ENCODE measurements at places on chromosomes 2 and 18. TPM values are rescaled to one million over a fixed set of nuclear protein-coding genes. Genes with fewer than 3 reads are reported as not detected.

GULP1 gene
- 18.8 TPM for total RNA-seq

- peak; percentile 32 for DNase-seq
These were observed 38.9 kb upstream of the MGAT4A start for GRCh38 chr2:98769784-98770183.

GDF7 gene
- 0.40 TPM for total RNA-seq

DNA sequence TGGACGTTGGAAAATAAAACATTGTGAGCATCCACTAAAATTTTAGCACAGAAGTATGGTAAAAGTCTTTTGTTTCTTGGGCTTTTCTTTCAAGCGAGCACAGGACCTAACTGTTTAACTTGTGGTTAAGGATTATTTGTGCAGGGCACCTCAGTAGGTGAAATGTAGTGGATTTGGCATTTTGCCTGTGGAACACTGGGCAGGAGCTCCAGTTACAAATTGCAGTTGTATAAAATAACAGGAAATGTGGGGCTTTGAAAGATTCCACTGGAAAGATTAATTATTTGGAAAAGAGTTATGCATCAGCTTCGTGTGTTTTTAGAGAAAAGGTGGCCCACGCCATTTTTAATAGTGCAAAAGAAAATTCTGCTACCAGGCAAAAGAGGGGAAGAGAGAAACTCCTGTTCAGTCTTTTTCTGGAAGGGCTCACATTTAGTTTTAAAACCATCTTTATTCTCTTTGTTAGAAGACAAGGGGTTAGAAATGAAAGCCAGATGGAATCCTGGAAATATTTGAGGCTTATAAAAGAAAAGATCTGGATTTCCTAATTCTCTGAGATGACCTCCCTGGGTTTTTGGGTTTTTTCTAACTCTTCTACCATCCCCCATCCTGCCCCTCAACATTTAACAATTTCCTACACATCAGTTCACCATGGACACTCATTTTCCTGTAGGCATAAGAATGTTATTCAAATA lies 144.3 kb upstream of the SERTAD2 start:
- DNase-seq: no peak

DNA sequence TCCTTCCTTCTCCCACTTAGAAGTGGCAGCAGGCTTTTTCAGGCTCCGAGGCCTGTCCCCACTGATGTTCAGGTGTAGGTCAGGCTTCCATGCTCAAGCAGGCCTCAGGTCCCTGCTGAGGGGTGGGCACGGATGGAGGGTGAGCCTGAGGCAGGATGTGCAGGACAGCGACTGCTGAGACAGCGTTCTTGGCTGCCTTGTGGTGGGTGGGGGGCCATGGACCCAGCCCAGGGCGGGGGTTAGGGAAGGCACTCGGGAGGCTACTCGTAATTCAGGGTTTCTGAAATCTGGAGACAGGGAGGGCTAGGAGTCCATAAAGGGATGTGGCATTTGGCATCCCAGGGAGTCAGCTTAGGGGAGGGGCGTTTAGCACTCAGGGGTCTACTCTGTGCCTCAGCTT lies 30.3 kb downstream of the COLEC11 start:
- DNase-seq: peak; percentile 20

GRCh38 chr2:96264656-96265348 lies 995 bp downstream of the TMEM127 start:
- peak; percentile 64 for DNase-seq

DNA sequence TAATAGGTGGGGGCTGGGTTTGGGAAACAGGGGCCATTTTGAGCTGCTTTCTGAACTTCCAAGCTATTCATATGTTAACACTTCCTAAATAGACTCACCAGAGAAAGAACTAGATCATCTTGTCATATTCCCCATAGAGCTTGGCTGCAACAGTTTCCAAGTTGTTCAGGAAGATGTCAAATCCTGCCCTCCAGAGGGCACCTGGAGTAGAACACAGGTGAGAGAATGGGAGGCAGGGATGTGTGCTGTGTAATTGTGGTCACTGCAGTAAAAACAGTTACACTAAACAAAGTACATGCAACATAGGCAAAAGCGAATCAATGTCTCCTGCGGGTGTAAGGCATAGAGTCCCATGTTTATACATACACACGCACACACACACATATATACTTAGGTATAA lies 34.5 kb upstream of the LRRC30 start:
- DNase-seq: no peak

EMILIN1 gene
- total RNA-seq: 17.1 TPM

MYO5B gene
- total RNA-seq: 105 TPM

CTAGE1 gene
- not detected for total RNA-seq

DNA sequence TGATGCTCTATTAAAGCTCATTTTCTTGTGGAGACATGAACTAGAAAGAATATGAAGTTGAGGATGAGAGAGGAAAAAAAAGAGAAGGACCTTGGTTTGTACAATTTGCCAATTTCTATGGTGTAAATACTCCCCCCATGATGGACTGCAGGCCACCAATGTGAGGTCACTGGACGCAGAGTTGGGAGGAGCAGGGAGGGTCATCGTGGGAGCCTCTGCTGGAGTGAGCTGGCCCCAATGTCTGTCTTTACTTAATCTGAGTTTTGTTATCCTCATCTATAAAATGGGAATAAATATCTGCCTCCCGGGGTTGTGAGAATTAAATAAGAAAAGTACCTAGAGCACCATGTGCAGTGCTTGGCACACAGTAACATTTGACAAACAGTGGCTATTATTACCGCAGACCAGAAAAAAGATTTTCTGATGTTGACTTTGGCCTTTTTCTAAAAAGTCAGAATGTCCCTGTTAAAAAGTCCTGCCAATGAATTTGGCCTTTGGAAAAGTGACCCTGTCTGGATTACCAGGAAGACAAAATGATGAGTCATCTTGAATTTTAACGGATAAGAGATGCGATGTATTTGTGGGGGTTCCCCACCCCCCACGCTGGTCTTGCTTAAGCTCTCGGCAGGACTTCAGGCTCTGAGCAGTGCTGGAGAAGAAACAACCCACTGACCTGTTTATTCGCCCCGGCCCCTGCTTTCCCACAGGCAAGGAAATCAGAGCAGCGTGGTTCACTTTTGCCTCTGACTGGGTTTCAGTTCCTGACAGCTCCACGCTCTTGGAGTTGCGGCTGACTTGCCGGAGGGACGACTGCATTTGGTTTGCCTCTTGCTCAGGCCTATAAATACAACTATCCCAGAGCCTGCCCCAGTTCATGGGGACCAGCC lies 50.3 kb upstream of the FOSL2 start:
- DNase-seq: peak; percentile 49

GCA gene
- total RNA-seq: 25.6 TPM

KCNS3 gene
- total RNA-seq: 11.4 TPM

KCNIP3 gene
- 4.9 TPM for total RNA-seq

DAPL1 gene
- total RNA-seq: not detected

DNA sequence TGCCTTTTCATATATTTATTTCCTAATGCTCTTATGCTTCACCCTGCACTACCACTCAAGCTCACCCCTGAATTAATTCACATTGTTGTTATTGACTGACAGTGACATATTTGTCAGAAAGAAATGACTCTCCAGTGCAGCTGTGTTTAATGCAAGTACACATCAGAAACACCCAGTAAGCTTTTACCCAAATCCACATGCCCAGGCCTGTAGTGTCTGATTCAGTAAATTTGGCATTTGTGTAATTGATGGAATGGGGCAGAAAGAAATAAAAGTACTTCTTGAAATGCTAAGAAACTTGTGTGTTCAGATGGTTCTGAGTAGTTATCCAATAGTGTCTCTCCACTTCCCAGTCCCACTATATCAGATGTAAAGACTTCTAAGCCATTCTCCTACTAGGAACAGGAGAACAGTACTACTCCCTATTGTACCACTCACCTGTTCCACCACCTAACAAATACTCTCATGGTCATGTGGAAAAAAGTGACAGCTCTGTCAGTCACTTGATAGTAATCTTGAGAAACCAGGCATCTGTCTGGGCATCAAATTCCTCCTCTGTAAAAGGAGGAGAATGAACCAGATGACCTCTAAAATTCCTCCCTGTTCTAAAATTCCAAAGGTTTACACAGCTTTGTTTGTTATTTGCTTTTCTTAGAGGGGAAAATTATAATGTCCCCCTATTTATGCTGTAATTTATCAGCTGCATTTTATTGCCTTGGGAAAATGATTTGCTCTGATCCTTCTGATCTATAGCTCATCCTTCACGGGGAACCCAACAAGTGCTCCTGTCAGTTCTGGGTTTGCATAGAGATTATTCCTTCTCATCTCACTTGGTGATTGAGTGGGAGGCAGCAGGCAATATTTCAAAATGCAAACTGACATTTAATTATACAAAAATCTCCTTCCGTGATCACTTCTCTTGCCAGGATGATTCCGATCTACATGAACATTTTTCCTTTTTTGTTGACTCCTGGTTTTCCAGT lies 70.9 kb downstream of the ZNF385B start:
- no peak for DNase-seq

DNA sequence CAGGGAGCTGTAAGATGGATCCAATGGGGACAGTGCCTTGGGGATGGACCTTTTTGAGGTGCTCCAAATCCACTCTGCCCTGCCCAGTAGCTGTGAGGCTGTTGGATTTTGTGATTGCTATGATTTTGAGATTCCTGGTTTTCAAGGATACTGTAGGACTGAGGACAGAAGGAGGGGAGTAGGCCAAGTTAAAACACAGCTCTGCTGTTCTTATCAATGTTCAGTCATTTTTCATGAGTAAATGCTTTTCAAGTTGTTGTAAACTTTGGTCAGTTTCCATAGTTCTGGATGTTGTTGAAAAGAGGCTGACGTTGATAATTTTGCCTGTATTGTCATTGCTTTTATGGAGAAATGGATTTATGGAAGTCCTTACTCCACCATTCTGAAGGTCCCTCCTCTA lies 361.2 kb downstream of the ZNF516 start:
- DNase-seq: no peak

DNA sequence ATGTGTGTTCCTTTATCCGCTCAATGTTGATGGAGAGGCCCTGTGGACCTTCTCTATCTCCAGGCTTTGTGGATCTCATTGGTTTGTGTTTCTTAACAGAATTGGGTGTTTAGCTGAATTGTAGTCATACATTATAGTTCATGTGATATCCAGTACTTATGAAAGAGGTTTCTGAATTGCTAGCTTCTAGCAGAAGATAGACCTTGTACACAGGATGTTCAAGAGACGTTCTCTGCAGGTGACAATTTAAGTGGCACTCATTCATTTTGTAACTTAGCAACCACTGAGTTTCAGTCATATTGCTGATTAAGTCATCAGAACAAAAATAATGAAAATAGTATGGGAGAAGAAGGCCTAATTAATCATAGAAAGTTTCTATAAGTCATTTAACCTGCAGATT lies 279.2 kb downstream of the ALPK2 start:
- DNase-seq: no peak

GRCh38 chr2:48414640-48414979 lies 115.3 kb upstream of the STON1 start:
- DNase-seq: no peak

DNA sequence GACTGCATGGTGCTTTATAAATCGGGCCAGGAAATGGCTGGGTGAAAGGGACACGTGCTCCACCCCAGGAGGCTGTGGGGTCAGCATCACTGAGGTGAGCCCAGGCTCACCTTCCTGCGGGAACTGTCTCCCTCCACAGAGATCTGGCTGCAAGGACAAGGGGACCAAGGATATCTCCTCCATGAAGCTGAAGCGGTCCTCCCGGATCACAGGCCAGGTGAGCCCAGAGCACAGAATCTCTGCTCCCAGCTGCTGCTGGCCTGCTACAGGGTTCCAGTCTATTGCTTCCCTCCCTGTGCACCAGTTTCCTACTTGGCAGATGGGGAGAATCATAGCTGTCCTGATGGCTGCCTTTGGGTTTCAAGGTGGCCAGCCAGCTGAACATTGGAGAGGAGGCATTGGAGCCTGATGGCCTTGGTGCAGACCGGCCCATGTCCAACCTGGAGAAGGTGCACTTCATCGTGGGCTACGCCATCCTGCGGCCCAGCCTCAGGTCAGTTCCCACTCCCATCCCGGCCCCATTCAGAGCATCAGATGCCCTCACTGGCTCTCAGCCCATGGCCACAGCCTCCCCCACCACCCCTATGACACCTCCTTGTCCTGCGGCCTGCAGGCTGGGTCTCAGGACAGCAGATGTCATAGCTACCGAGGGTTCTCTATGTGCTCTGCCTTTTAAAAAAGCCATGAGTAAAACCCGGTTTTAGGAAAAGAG lies 33.7 kb upstream of the GPR17 start:
- DNase-seq: peak; percentile 12

L3MBTL4 gene
- 6.5 TPM for total RNA-seq

GRCh38 chr2:155099784-155100183 lies 401.3 kb downstream of the KCNJ3 start:
- DNase-seq: no peak

DNA sequence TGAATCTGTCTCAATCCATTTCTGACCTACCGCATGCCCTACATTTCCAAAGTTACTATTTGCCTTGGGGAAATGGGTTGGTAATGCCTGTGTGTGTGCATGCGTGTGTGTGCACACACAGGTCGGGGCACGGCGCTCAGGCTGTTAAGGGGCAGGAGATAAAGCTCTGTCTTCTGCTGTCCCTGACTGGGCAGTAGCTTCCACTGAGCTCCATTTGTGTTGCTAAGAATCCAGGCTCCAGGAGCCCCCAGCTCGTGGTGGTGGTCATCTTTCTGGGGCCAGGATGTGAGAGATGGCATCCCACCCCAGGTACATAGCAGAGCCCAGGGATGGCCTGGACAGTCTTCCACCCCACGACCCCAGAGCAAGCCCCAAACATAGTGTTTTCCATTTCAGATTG lies 66.7 kb upstream of the HS6ST1 start:
- no peak for DNase-seq

DNA sequence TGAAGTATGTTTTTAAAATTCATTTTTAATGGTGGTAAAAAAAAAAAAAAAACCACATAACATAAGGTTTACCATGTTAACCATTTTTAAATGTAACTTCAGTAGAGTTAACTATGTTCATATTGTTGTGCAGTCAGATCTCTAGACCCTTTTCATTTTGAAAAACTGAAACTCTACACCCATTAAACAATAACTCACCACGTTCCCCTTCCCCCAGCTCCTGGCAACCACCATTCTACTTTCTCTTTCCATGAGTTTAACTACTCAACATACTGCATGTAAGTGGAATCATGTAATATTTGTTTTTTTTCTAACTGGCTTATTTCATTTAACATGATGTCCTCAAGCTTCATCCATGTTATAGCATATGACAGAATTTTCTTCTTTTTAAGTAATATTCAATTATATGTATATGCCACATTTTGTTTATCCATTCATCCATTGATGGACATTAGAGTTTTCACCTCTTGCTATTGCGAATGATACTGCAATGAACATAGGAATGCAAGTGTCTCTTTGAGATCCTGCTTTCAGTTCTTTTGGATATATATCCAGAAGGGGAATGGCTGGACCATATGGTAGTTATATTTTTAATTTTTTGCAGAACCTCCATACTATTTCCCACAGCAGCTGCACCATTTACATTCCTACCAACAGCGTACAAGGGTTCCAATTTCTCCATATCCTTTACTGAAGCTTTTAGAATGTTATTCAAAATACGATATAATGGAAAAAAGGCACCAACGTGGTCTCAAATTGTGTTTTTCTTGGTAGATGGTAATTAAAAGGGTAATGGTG lies 91.0 kb downstream of the SPTBN1 start:
- no peak for DNase-seq

DNA sequence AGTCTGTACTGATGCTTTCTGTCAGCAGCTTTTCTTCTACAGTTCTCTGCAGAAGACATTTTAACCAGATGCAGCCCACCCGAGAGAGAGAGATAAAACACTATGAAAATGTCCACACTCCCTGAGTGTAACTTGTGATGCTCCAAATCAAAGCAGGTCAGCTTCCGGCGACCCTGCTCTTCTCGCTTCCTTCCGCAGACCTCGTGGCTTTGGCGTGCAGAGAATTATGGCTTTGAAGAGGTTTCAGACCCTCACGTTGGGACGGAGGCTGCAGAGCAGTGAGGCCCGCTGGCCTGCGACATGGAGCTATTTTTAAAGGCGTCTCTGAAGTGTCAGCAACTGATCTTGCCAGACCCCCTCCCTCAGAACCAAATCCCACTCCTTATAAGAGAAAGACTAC lies 41.8 kb downstream of the TMEM163 start:
- no peak for DNase-seq

All from Peyer's patch (tissue), 4 donors.